ENCODE measurements at places on chromosomes 16 and 17.

GRCh38 chr17:19497624-19498023, 36.0 kb upstream of the SLC47A1 start:
- no peak for DNase-seq

- DNase-seq, result peak; percentile 24
Observed at GRCh38 chr16:2250652-2251295, 613 bp downstream of the ECI1 start.

DNA sequence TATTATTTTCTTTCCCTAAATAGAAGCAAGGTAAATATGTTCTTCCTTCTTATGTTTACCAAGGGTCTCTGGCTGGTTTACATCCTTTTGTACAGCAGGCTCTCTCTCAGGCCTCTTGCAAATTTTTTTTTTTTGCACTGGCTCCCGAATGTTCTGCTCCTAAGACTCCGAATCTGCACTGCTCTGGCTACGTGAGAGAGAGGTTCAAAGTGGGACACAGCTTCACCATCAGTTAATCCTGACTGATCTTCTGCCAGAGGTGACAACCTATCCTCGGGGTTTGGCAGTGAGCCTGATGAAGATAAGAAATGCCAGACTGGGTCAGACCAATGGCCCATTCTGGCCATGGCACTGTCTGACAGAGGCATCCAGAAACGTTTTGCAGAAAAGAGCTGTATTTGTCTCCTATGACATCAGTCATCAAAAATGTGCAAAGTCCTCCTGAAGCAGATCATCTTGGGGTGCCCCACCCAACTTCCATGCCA, 136.9 kb downstream of the GRIN2A start:
- DNase-seq, result no peak

DNA sequence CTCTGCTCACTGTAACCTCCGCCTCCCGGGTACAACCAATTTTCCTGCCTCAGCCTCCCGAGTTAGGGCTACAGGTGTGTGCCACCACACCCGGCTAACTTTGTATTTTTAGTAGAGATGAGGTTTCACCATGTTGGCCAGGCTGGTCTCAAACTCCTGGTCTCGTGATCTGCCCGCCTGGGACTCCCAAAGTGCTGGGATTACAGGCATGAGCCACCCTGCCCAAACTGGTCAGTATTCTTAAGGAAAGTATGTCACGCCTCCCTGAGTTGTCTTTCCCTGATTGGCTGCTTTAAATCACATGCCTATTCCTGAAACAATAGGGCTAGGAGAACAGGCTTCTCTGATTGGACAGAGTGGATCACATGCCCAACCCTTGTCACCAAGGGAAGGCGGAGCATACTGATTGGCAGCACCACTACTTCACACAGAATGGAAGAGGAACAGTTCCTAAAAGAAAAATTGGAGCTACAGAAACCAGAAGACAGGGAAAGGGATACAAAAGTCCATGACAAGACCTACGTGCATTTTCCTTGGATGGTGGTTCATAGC, 17.6 kb upstream of the CYB5B start:
- no peak for DNase-seq

DNA sequence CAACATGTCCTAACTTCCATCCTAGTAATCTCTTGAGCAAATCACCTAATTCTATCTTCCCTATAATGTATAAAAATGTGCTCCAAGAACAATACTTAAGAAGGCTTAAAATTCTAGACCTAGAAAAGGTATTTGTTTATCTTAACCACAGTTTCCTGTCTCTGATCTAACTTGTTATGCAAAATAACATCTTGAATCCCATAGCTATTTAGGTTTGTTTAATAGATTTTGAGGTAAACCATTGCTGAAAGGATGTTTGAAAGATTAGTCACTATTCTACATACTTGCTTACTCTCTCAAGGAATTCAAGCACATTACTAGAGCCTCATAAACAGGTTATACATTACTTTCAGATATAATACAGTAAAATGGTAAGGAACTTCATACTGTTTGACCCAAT, 13.0 kb downstream of the CA10 start:
- no peak for DNase-seq

GRCh38 chr17:16486373-16487250, 5.4 kb downstream of the LRRC75A start:
- DNase-seq, result no peak

DNA sequence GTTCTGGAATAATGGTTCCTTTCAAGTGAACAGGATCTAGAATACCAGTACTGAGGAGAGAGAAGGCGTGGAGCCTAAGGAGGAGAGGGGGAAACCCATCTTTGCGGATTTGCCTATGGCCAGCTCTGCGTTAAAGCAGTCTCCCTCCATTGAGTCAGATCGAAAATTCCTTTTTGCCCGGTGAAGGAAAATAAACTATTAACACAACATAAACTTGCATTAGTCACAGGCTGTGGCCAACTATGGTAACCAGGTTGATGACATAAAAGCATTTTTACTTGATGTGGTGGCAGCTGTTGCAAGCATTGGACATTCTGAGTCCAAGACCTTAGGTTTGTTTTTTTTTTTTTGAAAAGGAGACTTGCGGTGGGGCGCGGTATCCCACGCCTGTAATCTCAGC, 8.9 kb downstream of the LDAF1 start:
- no peak for DNase-seq

DNA sequence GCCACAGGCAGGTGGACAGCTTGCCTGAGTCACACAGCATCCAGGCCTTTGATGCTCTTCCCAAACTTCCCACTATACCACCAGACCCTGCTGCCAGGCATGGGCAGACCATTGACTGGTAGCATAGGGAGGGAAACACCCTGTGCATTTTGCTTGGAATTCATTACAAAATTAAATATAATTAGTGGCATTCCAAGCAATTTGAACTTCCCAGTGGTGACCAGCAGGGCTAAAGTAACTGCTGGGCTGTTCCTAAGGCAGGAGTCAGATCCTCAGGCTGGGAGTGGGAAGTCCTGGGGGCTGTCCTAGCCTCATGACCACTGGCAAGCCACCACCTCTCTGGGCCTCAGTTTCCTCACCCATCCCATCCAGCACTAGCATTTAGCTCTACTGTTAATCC, 3.8 kb downstream of the PRR15L start:
- no peak for DNase-seq

DNA sequence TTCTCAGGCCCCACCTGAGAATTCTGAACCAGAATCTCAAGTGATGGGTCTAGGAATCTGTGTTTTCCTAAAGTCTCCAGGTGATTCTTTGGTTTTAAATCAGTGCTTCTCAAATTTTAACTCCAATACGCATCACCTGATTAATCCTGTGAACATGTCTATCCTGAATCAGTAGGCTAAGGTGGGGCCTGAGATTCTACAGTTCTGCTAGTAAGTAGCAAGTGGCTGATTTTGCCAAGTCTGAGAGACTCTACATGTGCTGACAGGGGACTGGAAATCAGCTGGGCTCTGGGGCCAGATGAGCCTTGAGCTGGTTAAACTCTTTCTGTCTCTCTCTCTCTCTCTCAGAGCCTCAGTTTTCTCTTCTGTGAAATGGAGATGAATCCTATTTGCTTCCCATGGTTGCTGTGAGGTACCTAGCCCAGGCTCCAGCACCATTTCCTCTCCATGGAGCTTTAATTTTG, 9.0 kb downstream of the CCR7 start:
- no peak for DNase-seq

DNA sequence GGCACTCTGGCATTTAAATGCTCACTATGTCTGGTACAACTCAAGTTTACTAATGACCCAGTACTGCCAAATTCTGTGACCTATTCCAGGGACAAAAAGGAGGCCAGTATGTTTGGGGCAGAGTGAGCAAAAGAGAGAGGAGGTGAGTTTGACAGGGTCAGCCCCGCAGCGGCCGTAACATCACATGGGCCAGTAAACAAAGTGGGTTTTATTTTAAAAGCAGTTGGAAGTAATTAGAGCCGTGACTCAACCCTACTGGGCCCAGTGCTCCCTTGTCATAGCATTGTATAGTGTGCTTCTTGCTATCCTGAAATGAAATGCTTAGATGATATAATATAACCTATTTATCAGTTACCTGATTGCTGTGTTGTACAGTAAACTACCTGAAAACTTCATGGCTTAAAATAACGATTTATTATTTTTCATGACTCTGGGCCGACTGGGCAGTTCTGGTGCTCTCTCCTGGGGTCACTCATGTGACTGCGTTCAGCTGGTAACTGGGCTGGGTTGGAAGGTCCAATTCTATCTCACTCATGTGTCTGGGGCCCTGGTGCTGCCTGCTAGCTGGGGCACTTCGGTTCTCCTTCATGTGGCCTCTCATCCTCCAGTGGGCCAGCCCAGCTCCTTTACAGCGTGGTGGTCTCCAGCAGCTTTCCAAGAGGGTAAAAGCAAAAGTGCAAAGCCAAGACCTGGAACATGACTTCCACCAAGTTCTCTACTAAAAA, 27.4 kb downstream of the IQCK start:
- no peak for DNase-seq

- no peak for DNase-seq
Observed at GRCh38 chr16:67196881-67197280, 2.0 kb upstream of the ELMO3 start.

GRCh38 chr16:31251435-31251834, 8.3 kb upstream of the ITGAM start:
- DNase-seq, result no peak

DNA sequence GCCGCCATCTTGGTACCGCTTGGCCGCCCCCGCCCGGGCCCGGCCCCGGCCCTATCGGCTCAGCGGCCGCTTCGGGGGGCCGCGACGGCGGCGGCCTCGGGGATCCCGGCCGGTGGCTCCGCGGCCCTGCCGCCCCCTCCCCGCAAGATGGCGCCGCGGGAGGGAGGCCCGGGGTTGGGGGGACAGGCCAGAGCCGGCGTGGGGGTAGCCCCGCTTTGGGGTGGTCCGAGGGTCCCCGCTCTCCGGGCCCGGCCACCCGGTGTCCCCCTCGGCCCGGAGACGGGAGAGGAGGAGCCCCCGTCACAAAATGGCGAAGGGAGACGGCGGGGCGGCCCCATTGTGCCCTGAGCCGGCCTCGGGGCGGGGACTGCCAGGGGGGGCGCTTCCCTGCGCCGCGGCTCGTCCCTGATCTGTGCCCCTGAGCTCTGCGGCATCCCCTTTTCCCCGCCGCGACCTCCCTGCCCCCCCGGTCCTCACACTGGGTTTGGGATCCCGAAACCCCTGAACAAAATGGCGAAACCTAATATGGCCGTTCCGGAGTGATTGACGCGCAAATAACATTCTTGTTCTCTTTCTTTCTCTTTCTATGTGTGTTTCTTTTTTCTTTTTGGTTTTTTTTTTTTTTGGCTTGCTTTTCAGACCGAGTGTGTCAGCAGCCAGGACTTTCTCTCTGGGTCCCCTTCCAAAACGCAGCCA, 986 bp downstream of the HAPSTR1 start:
- DNase-seq, result peak; percentile 41

- peak; percentile 67 for DNase-seq
Observed at GRCh38 chr16:67883872-67884261, 818 bp upstream of the NRN1L start.

GRCh38 chr17:41440531-41441033, at the start of gene KRT38:
Gene KRT38 (minus strand): TSS chr17:41440983. CDS start chr17:41440921, 62 bp downstream.
- DNase-seq, result no peak

GRCh38 chr17:9402590-9403199, 172.9 kb downstream of the STX8 start:
- DNase-seq, result no peak

DNA sequence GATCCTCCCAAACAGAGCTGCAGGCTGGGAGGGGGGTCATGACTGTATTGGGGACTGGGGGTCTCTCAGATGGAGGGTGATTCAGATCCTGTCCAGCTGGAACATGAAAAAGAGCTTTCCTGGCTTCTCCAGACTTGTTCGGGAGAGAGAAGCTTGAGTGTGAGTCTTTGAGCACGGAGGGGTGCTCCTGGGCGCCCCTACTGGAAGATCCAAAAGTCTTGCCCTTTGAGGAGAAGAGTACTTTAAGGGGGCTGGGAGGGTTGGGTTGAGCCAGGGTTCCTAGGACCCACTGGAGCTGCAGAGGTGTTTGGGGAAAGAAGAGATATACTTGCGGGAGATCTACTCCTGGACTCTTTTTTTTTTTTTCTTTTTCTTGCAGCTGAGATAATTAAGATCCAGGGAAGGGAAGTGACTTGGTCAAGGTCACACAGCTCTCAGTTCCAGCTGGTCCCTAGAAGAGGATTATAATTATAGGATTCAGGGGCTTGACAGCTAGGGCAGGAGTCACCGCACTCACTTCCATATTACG, 8.4 kb downstream of the RARA start:
- DNase-seq, result no peak

- DNase-seq, result no peak
Observed at GRCh38 chr17:81804559-81805399, 829 bp downstream of the GCGR start.

DNA sequence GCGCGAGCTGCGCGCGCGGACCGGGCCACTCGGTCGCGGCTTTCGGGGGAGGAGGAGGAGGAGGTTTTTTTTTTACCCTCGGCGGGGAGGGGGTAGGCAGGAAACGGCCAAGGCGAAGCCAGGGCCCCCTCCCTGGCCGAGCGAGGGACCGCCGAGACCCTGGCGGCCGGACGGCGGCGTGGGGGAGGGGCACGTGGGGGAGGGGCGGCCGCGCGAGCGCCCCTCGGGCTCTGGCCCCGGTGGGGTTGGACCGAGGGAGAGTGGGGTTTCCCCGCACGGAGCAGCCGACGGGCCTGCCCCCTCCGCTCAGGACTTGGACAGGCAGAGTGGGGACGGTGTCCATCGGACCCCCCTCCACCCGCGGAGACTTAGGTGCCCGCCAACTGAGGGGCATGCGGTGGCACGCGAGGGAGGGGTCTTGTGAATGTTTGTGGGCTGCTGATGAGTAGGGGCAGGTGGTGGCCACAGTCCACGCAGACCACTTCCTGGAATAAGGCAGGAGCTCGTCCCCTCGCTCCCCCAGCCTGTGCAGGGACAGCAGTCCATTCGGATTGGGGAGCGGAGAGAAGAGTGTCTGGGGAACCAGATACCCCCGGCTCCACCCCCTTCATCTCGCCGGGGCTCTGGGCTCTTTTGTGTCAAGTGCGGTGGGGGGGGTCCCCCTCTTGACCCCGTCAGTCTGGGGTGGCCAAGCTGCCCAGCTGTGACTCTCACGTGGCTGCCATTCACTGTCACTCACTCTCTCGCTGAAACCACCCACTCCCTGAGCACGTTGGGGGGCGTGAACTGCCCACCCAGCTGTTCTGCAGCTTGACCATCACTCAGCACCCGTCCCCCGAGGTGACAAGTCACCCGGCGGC, 3.0 kb upstream of the CHD3 start:
- DNase-seq, result peak; percentile 31

DNA sequence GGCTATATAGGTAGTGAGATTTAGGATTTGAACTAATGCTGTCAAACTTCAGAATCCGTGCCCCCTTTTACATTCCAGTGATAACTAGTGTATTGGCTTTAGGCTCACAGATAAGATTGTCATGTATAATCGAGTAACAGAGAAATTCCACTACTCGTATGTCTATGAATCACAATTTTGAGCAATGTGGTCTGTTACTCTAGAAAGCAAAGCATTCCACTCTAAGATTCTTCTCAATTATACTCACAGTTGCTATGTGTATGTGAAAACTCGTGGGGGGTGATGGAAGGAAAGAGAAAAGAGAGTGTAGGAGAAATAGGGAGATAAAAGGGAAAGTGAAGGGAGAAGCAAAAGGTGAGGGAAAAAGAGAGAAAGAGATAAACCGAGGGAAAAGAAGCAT, 1175.1 kb upstream of the GOT2 start:
- DNase-seq, result no peak

- no peak for DNase-seq
Observed at GRCh38 chr17:78343187-78343542, 16.7 kb downstream of the SOCS3 start.

All from activated T-helper 9 cell treated with anti-CD3 and anti-CD28 coated beads, Interleukin-2, amount 50 U/mL, for 16 hours (primary cell).